Stimulated activated CD8-positive, alpha-beta memory T cell treated with anti-CD3 and anti-CD28 coated beads, Interleukin-15, amount 100 ng/mL, for 4 hours (primary cell): ENCODE measurements at places on chromosomes 4 and X.

- no peak for DNase-seq
Observed at GRCh38 chrX:21509912-21510311, 135.7 kb downstream of the CNKSR2 start.

GRCh38 chr4:47858006-47858405 lies 20.1 kb upstream of the CORIN start:
- no peak for DNase-seq

DNA sequence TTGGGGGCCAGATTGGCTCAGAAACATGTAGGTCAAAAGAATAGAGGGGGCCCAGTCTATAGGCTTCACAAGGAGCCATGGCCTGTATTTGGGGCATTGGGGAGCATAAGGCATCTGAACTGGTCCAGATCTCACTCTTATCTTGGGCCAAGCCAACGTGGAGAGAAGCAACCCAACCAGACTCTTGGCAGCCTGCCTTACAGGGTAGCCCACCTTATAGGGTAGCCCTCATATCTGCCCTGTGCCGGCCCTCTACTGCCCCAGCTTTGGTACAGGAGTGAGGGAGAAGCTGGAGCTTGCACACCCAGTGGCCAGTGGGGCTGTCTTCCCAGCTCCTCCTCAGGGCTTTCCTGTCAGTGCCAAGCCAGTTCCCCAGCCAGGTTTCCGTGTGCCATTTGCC lies 142.2 kb downstream of the AMMECR1 start:
- no peak for DNase-seq

DNA sequence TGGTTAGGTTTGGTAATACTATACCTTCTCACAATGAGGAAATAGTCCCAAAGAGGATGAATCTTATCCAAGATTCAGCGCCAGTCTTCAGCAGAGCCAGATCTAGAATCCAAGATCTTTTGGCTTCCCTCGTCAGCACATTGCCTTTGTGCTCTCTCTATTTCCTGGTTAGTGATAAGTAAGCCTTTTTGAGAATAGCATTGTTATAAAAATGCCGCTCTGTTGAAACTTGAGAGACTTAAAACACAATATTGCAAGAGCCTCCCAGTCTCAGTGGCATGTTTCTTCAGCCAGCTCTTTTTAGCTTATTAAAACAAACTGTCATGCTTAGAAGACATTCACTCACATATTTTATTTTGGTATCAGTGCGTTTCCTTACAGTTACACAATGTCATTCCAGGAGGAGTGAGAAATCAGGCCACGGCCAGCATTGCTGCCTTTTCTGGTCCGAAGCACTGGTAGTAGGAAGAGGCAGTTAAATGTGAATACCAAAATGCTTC lies 141.4 kb downstream of the KLHL8 start:
- DNase-seq = no peak
